ENCODE measurements at places on chromosomes 3 and 15. TPM values are rescaled to one million over a fixed set of nuclear protein-coding genes. Genes with fewer than 3 reads are reported as not detected.

The ST3GAL6 gene
- 3.3 TPM for polyA plus RNA-seq

The KLHL40 gene
- 0.41 TPM for polyA plus RNA-seq

The FBXL2 gene
- 1.9 TPM for polyA plus RNA-seq

The NR2E3 gene
- 0.04 TPM for polyA plus RNA-seq

The VIPR1 gene
- 1.6 TPM for polyA plus RNA-seq

The BOC gene
- 32.3 TPM for polyA plus RNA-seq

The COL8A1 gene
- 11.7 TPM for polyA plus RNA-seq

The DNAH12 gene
- 0.22 TPM for polyA plus RNA-seq

The CD200R1 gene
- polyA plus RNA-seq = 1.8 TPM

The NEK11 gene
- polyA plus RNA-seq = 1.8 TPM

The SAMMSON gene
- polyA plus RNA-seq = not detected

The LRRC49 gene
- polyA plus RNA-seq = 6.9 TPM

The RETNLB gene
- polyA plus RNA-seq = not detected

The PIGZ gene
- 7.7 TPM for polyA plus RNA-seq

The FOXL2 gene
- 0.01 TPM for polyA plus RNA-seq

The WDR73 gene
- polyA plus RNA-seq = 10.9 TPM

The C3orf22 gene
- not detected for polyA plus RNA-seq

The RYR3 gene
- 4.4 TPM for polyA plus RNA-seq

The KCNMB3 gene
- 3.0 TPM for polyA plus RNA-seq

The CRYBG3 gene
- polyA plus RNA-seq = 20.7 TPM

The GOLGA6B gene
- polyA plus RNA-seq = not detected

The CMSS1 gene
- polyA plus RNA-seq = 27.6 TPM

The PAK6 gene
- 0.43 TPM for polyA plus RNA-seq

The CYP1A2 gene
- polyA plus RNA-seq = not detected

The CX3CR1 gene
- polyA plus RNA-seq = 0.34 TPM

The RHO gene
- polyA plus RNA-seq = not detected
